ENCODE measurements at places on chromosomes 1 and 21.

- DNase-seq, result no peak
Observed at GRCh38 chr21:35646606-35647005, 413.7 kb downstream of the SETD4 start.

GRCh38 chr21:14900058-14900457 is 164.7 kb downstream of the NRIP1 start:
- no peak for DNase-seq

- DNase-seq, result peak; percentile 66
Observed at GRCh38 chr1:220221269-220221668, 51.0 kb downstream of the RAB3GAP2 start.

DNA sequence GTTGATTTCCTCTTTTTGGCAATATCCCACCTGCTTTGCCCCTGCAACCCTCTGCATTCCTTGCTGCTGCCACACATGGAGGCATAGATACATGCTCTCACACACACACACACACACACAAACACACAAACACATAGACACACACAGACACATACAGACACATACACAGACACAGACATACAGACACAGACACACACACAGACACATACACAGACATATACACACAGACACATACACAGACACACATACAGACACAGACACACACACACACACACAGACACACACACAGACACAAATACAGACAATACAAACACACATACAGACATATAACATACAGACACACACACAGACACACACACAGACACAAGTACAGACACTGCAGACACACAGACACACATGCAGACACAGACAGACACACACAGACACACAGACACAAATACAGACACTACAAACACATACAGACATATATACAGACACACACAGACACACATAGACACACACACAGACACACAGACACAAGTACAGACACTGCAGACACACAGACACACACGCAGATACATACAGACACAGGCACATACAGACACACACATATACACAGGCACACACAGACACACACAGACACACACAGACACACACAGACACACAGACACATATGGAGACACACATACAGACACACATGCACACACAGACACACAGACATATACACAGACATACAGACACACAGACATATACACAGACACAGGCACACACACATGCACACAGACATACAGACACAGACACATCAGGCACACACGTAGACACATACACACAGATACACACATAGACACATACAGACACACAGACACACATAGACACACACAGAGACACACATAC is 83.3 kb downstream of the MAP3K7CL start:
- DNase-seq, result no peak

GRCh38 chr1:28248273-28249012 is 10.9 kb upstream of the SESN2 start:
- peak; percentile 27 for DNase-seq

GRCh38 chr21:39518847-39519210 is 67.1 kb downstream of the SH3BGR start:
- no peak for DNase-seq

- DNase-seq, result no peak
Observed at GRCh38 chr1:18319099-18319498, 161.6 kb upstream of the KLHDC7A start.

GRCh38 chr1:101299141-101299540 is 62.3 kb downstream of the S1PR1 start:
- no peak for DNase-seq

DNA sequence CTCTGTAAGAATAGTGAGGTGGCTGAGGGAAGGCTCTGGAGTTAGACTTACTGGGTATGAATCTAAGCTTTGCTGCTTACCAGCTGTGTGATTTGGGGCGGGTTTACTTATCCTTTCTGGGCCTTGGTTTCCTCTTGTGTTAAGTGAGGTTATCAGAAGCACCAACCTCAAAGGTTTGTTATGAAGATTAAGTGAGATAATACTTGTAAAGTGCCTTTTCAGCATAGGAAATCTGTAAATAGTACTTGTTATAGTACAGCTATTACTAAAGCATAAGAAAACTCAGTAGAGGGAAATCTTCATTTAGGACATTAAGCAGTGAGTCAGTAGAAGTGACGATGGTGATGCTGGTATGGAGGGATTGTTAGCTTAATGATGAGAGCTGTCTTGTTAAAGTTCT is 12.1 kb downstream of the HHAT start:
- no peak for DNase-seq

DNA sequence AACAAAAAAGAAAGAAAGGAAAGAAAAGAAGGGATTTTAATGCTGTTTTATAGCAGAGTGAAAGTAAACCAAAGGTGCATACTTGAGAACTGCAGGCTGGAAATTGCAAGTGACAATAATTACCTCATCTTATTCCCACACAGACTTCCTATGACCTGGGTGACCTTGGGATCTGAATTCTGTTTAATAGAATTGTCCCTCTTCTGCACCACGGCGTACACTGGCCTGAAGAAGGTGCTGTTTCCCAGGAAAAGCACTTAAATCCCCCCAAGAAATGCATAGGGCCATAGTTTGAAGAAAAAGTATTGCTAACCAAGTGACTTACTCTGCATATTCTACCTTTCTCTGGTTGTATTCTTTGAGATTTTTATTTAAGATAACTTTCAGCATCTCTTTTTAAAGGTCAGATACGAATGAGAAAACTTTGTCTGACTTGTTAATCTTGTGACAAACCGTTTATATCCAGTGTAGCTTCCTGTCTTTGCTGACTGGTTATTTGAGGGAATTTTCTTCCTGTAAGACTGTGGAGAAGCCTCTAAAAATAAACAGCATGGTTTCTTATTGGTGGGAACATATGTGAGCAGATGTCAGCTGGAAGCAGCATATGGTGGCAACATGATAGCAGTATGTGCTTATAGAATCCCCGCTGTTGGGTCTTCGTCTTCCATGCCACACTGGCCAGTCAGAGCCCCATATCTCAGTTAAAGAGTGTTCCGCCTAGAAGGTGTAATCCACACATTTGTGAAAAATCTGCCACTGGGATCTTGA is 16.3 kb downstream of the TGFB2 start:
- DNase-seq, result peak; percentile 37

- DNase-seq, result peak; percentile 10
Observed at GRCh38 chr1:24939040-24939674, 9.1 kb upstream of the RUNX3 start.

DNA sequence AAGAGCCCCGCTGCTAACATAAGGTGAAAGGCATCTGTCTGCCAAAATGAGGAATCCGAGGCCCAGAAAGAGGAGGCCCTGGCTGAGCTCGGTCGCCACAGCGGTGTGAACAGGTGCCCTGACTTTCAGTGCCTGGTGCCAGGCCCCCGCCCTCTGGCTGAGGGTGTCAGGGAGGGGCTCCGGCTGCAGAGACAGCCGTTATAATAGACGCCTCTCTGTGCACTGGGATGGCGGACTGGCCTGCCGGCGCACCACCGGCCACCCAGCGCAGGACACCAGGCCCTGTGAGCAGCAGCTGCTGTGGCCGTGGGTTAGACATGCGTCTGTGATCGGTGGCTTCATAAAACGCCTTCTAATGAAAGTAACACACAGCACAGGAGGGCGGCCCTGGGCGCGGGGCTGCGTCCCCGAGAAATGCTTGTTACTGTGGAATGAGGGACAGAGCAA is 51.4 kb upstream of the ACTRT2 start:
- no peak for DNase-seq

GRCh38 chr1:229693129-229693900 is 67.3 kb downstream of the URB2 start:
- DNase-seq, result no peak

GRCh38 chr1:53585129-53585528 is 125.9 kb downstream of the DMRTB1 start:
- DNase-seq, result no peak

DNA sequence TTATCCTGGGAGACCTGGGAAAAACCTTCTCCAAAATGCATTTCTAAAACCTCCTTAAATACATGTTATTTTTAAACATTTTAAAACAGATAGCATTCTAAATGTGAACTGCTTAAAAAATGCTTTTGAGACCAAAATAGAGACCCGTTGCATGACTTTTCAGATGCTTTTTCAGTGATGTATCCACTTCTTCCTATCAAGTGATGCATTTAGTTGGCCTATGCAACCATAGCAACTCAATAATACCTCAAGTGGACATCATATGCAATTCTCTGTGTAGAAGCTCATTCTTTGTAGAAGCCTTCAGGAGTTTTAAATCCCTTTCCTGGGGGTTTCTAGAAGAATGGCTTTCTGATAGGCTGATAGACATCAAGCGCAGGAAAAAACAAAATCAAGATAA is 94.5 kb upstream of the RAVER2 start:
- DNase-seq, result no peak

- no peak for DNase-seq
Observed at GRCh38 chr21:21034036-21034435, 35.8 kb downstream of the NCAM2 start.

- DNase-seq, result peak; percentile 59
Observed at GRCh38 chr1:101920577-101920976, 76.1 kb downstream of the OLFM3 start.

- no peak for DNase-seq
Observed at GRCh38 chr1:33008051-33008914, 28.4 kb downstream of the AK2 start.

DNA sequence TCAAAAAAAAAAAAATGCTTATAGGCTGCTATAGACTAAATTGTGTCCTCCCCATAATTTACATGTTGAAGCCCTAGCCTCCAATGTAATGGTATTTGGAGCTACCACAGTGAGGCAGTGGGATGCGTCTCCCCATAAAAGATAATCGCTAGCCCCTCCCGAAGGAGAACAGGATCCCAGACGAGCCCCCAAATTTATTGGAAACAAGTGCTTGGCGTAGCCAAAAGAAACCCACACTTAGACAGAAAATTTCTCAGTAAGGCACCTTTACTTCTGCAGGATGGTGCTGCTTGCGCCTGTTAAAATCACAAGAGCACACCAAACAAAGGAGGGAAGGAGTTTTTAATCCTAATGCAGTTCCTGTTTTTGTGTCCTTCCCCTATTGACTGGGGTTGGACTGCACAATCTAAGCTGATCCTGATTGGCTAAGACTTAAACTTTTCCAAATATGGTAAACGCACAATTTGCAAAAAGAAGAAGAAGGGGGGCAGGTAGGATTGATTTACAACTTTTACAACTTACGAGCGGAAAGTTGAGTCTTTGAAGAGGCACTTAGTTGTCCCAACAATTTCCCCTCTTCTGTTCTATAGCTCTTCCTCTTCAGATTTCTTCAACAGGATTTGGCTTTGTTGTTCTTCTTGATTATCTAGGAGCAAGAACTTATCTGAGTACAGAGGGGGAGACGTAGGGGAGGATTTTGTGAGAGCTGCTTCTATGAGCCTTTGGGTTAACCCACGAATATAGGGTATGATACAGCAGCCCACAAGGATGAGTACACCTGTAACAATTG is 3.0 kb upstream of the IPP start:
- no peak for DNase-seq

DNA sequence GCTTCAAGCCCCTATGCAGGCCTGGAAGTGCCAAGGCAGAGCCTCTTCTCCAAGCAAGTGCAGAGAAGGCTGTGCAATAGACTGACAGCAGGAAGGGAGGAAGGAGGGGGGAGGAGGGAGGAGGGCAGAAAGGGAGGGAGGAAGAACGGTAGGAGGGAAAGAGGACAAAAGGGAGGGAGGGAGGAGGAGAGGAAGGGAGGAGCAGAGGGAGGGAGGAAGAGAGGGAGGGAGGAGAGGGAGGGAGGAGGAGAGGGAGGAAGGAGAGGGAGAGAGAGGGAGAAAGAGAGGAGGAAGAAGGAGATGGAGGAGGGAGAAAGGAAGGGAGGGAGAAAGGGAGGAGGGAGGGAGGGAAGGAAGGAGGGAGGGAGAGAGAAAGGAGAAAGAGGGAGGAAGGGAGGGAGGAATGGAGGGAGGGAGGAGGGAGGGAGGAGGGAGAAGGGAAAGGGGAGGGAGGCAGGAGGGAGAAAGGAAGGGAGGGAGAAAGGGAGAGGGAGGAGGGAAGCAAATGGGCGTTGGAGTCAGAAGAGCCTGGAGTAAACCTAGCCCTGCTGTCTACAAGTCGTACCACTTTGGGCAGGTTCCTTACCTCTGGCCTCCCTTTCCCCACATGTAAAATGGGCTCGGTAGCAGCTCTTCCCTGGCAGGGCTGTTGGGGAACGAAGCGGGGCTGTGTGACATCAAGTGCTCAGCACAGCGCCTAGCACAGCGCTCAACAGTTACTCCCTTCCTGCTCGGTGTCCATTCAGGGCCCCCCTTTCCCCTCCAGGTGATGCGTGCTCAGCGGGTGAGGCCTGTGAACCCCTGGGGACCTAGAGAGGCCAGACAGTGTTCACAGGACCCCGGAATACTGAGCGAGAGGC is 244.6 kb downstream of the NPHP4 start:
- DNase-seq, result no peak
